ENCODE measurements at places on chromosomes 2 and 18. TPM values are rescaled to one million over a fixed set of nuclear protein-coding genes. Genes with fewer than 3 reads are reported as not detected.

DNA sequence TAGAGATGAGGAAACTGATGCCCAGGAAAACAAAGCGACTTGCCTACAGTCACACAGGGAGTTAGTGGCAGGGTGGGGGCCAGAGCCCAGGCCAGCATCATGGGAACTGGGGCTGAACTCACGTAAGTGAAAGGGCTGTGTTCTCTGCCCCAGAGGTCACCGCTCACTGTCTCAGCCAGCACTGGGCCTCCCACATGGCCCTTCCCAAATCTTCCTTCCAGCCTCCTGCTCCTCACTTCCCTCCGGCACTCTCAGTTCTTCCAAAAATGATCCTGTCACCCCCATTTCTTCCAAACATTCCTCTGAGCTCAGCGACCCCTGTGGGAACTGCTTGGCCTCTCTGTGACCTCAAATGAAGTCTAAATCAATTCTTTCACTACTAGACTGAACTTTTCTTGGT lies 90.5 kb upstream of the TMEM247 start:
- no peak for DNase-seq

DNA sequence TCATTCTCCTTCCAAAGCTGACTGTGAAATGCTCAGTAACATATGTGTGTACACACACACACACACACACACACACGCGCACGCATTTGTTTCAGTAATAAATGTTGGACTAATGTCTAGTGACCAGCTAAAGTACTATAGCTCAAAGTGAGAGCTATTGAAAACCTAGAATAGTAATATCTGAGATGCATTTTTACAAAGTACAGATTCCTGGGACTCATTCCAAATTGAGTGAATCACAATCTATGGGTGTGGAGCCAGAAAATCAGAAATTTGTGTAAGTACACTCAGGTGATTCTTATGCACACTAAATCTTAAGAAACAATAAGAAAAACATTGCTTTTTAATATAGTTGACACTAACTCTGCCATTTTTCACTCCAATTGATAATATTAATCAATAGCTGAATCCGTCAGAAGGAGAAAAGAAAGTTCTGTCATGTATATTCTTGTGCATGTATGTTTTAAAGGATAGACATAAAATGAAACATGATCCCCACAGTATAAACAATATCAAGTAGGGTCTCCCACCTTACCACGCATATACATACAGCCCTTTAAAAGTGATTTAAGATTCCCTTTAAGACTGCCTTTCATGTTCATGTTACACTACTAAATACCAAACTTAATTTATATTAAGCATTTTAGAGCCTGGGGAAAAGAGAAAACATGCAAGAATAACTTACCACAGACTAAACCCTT lies 123.5 kb downstream of the ATAD2B start:
- DNase-seq: peak; percentile 33

DNA sequence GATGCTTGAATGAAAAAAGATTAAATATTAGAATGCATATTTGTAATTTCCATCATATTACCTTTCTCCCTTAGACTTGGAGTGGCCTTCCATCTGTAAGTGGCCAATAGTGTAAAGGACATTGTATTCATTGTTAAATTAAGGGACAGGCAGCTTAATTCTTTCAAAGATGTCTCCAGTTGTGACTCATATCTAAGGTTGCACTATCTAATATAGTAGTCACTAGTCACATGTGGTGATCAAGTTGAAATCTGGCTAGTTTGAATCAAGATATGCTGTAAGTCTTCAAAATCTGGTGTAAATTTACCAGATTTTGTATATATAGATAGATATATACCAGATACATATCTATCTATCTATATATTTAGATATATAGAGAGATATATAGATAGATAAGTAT lies 52.4 kb upstream of the AGPS start:
- no peak for DNase-seq

- no peak for DNase-seq
Observed at GRCh38 chr2:26384597-26384996, 17.1 kb upstream of the DRC1 start.

- peak; percentile 10 for DNase-seq
Observed at GRCh38 chr2:71743995-71744675, 290.8 kb downstream of the DYSF start.

DNA sequence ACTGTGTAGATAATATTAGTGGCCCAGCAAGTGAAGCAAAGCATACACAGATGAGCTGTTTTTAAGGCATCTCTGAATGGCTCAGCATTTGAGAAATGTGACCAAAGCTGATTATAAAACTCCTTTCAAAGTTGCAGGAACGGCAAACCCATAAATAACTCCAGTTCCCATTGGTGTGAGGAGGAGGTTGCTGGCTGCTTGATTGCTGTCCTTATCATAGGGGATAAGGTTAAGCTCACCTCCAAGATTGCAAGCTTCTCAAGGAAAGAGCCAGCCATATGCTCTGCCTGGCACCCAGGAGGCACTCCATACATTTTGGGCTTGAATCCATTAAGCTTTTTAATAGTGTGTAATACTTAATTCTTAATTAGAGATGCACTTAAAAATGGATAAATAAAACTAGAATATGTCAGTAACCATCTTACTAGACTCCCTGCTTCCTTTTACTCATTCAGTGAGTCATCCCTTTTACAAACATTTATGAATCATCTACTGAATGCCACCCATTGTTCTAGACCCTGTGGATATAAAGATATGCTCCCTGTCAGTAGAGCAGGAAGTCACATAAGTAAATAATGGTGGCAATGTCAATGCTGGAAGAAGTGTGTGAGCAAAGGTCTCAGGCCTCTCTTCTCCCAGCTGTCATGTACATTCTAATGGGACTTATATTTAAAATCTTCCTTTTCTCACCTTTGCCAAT lies 99.3 kb downstream of the SPATS2L start:
- peak; percentile 59 for DNase-seq

ABCB11 gene
- 7.9 TPM for total RNA-seq

GPAT2 gene
- 2.6 TPM for total RNA-seq

SERPINB3 gene
- 0.96 TPM for total RNA-seq

MC4R gene
- total RNA-seq: 4.1 TPM

EMILIN2 gene
- 26.5 TPM for total RNA-seq
